ENCODE measurements at places on chromosomes 3 and 15.
A peak's percentile ranks its signal among the peaks of the same experiment; 100 is the strongest.

DNA sequence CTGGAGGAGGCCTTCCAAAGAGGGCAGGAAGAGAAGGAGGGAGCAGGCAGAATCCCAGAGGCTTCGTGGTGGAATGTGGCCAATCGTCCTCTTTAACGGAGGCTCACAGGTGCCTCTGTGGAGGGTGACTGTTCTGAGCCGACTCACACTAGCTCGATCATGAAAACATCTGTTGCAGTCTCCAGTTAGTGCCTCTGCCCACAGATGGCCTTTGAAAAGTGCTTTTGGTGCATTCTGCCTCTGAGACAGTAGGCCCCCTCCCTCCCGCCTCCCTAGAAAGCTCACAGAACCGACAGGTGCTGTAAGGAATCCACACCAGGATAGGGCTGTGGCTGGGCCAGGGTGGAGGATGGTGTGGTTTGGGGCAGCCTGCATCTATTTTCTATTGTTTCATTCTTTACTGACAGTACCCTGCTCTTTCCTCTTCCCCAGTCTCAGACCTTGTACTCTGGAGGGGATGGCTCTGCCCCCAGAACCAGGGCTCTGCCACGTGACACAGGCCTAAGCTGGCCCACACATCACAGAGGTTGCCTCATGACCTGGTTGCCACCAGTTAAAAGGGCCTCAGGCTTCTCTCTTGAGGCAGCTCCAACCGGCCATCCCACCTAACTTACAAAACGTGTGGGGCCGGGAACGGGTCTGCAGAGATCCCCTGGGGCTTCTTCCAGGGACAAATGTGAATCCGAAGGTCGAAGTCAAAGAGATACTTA is 27.2 kb upstream of the PIGZ start:
- no peak for DNase-seq

DNA sequence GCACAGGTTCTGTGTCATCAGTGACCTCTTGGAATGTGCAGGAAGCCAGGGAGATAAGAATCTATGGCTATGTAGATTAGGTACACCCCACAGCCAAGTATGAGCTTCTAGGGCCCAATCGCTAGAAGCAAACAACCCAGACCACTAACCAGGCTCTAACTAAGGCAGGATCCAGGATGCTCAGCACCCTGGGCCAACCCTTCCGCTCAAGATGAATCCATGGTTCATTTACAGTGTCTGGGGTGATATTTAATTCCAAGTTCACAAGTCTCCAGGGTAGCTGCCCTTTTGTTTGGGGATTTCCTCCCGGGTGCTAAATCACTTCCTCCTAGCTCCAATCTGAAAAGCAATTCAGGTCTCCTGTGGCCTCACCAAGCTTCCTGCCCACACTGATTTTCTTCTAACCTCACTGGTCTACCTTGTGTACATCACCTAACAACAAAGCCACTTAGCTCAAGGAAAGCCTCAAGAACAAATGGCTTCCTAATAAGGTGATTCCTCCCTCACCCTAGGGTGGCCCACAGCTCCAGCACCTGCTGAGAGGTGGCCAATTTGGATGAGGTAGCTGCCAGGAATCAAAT is 2.4 kb downstream of the EHD4 start:
- no peak for DNase-seq

- DNase-seq: no peak
Observed at GRCh38 chr15:64695561-64695992, 79.8 kb downstream of the RBPMS2 start.

DNA sequence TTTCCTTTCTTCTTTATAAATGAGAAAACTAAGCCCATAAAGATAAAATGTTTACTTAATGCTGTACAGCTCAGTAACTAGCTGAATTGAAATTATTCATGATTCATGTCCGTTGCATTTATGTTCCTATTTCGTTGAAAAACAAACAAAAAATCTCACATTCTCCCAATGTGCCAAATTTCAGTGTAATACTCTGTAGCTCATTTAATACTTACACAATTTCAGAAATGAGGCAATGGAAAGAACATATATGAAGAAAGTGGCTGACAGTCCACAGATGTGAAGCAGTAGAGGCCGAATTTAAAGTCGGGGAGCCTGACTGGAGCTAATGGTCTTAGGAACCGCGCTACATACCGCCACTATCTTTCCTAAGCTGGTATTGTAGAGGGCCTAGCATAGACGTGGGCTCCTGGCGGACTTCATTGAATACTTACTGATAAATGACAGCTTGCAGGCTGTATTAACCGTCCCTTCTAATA is 651 bp downstream of the PLSCR2 start:
- no peak for DNase-seq

GRCh38 chr15:95263751-95264150 is 1032.4 kb downstream of the MCTP2 start:
- DNase-seq: no peak

GRCh38 chr3:167125612-167126407 is 254.3 kb downstream of the ZBBX start:
- no peak for DNase-seq

DNA sequence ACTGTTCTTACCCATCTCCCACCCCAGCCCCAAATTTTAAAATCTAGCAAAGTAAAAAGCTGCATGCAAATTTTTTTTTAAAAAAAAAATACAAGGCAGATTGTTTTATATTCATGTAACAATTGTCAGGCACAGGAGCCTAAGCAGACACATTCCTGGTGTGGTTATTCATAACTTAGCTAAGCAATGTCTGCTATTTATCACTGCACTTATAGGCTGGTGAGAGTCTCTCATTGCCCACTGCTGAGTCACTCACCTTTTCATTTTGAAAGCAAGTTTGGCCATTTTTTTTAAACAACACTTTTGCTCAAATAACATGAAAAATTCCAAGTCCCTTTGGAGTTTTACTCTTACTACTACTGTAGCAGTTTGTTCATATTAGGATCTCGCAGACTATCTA is 413.9 kb downstream of the RBMS3 start:
- DNase-seq: peak; percentile 92

DNA sequence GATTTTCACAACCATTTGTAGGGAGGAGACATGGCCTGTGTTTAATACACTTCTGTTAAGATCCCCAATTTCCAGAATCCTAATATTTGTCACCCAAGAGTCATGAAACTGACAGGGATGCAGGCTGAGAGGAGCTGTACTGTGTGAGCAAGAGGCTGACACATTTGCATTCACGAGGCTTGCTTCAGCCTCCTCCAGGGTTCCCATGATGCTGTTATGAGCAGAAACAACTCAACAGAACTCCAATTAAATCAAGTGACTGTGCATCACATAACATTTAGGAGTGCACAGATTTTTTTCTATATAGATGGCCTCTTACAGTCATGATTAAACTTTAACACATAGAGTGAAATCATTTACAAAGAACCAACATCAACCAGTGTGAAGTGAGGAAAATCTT is 292.3 kb upstream of the STT3B start:
- no peak for DNase-seq

GRCh38 chr15:29130476-29130875 is 139.1 kb downstream of the NSMCE3 start:
- DNase-seq: no peak

Data from astrocyte of the spinal cord (primary cell).